ENCODE measurements at places on chromosomes 13 and 19. TPM values are rescaled to one million over a fixed set of nuclear protein-coding genes. Genes with fewer than 3 reads are reported as not detected.

DNA sequence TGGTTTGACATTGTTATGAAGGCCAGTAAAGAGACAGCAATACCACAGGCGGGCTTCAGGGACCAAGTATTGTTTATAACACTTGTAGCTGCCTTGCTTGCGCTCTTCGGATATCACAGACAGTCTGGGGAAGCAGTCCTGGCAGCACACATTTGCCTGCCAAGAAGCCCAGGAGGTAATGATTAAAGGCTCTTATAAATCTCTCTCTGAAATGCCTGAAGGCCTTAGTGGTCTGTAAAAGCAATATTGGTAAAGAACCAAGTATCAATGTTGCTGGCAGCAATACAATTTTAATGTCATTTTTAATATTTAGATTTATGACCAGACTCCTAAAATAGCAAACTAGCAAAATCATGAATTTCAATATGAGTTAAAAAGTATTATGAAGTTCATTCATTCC, 1312.4 kb downstream of the PCDH9 start:
- no peak for DNase-seq

DNA sequence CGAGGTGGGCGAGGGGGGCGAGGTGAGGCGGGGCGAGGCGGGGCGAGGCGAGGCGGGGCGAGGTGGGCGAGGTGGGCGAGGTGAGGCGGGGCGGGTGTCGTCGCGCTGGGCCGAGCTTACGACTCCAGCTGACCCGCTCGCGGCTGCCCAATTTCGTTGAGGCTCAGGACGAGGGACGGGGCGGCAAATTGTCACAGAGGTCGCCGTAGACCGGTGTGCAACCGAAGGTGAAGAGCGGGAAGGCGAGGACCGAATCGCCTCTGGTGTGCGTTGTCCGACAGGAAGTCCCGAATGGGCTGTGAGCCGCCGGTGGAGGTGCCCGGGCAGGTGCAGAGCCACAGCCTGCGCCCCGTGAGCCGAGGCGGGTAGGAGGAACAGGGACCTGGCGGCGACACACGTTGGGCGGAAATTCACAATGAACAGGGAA, at the start of gene LACC1:
LACC1 (plus strand) TSS at position 150 of the 427 bp plus-strand sequence. CDS start 1,082 bp downstream, outside the sequence.
- peak; percentile 84 for DNase-seq

UNC13A gene
- 0.08 TPM for total RNA-seq

TEKTIP1 gene
- total RNA-seq, result 1.8 TPM

GRCh38 chr13:110268061-110268460, 38.9 kb downstream of the COL4A1 start:
- DNase-seq, result no peak

GRCh38 chr13:32746474-32746873, 160.2 kb downstream of the PDS5B start:
- DNase-seq, result no peak

DNA sequence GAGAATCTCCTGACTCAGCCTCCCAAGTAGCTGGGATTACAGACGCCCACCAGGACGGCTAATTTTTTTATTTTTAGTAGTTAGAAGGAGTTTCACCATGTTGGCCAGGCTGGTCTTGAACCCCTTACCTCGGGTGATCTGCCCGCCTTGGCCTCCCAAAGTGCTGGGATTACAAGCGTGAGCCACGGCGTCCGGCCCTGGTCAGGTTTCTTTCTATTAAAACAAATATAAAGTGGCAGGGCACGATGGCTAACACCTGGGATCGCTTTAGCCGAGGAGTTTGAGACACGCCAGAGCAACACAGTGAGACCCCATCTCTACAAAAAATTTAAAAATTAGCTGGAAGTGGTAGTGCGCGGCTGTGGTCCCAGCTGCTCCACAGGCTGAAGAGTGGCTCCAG, 1.5 kb upstream of the MED25 start:
- no peak for DNase-seq

DNA sequence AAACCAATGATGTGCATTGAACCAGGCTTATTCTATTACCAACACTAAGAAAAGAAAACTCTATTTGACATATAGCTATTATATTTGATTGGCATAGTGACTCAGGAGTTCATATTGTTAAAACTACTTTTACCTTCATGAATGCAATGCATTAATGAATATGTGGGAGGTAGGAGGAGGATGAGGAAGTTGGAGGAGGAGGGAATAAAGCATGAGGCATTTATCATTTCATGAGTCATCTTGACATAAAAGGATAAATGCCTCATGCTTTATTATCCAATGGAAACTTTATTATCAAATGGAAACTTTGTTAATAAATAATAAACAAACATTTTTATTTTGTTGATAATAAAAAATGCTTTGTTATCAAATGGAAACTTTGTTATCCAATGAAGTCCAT, 116.5 kb downstream of the SPRY2 start:
- no peak for DNase-seq

- DNase-seq, result no peak
Observed at GRCh38 chr13:66222926-66223325, 1007.2 kb downstream of the PCDH9 start.

GRCh38 chr19:4369888-4370260, 26.5 kb downstream of the MPND start:
- DNase-seq, result peak; percentile 65

DNA sequence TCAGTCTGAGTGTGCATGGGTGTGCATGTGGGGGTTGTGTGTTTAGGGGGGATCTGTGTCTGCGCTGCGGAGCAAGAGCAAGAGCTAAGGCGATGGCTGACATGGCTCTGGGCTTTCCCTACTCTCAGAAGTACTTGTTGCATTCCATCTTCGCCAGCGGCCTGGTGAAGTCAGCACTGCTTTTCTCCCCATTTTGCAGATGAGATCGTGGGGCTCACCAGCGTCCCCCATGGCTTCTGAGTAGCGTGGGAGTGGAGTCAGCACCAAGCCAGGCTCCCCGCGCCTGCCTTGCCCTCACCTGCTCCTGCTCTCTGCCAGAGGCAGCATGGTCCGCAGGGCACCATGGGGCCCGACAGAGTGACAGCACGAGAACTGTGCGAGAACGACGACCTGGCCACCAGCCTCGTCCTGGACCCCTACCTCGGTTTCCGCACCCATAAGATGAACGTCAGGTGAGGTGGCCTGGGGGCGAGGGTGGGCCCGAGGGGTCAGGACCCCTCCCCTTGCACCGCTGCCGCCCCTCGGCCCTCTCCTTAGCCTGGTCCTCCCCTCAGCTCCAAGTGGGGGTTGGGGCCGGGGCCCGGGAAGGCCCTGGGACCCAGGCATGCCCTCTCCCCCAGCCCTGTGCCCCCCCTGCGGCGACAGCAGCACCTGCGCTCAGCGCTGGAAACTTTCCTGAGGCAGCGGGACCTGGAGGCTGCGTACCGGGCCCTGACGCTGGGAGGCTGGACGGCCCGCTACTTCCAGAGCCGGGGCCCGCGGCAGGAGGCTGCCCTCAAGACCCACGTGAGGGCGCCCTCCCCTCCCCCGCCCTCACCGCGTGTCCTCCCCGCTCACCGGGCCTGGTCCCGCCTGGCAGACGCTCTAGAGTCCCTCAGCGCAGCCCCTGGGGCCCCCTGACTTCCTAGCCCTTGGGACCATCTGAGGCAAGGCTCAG, 2.2 kb downstream of the KMT5C start:
- no peak for DNase-seq

GRCh38 chr19:16628984-16629691, 1.1 kb upstream of the MED26 start:
- no peak for DNase-seq
